Myocyte (in vitro differentiated cells): ENCODE measurements at places on chromosomes 6 and 20. TPM values are rescaled to one million over a fixed set of nuclear protein-coding genes. Genes with fewer than 3 reads are reported as not detected.

The NKX2-2 gene
- total RNA-seq, result not detected in 2 replicates

The GRM1 gene
- 0.21 and 0.75 TPM in 2 replicates for total RNA-seq

The C4A gene
- 3.5 and 4.2 TPM in 2 replicates for total RNA-seq

The WTAP gene
- total RNA-seq, result 64.8 and 68.4 TPM in 2 replicates

The GSTA3 gene
- not detected in 2 replicates for total RNA-seq

The TRIM31 gene
- not detected in 2 replicates for total RNA-seq

The CYP24A1 gene
- 0.10 and 0.35 TPM in 2 replicates for total RNA-seq

The ULBP2 gene
- 5.8 and 6.6 TPM in 2 replicates for total RNA-seq

The PAK5 gene
- total RNA-seq, result not detected in 2 replicates

The PTK6 gene
- total RNA-seq, result 2.1 and 5.2 TPM in 2 replicates

The ANKRD66 gene
- not detected in 2 replicates for total RNA-seq

The TMEM170B gene
- total RNA-seq, result 8.5 and 8.7 TPM in 2 replicates

The MAP1LC3A gene
- 104 and 107 TPM in 2 replicates for total RNA-seq
